Left cardiac atrium (tissue), 4 donors: ENCODE measurements at places on chromosomes 12 and 14. TPM values are rescaled to one million over a fixed set of nuclear protein-coding genes. Genes with fewer than 3 reads are reported as not detected.

DNA sequence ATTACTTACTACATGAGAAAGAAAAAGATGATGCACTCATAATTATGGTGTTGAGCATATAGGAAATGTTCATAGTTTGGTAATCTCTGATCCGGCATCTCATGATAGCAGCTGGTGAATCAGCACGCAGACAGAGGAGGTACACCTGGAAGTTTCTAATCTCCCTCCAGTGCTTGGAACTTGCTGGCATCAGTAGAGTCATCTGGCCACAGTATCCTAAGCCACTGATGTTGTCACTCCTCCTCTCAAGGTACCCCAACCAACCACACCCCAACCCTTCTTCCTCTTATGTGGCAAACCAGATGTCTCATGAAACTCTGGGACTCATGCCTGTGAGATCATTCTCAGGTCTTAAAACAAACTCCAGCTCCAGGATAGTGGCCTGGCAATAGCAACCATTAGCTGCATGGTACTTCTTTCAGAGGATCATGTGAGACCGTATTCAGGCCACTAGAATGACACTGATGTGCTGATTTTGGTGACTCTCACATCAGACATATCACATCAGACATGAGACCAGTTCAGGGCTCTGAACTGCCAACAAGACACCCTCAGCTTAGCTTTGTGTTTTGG lies 143.0 kb downstream of the RASSF9 start:
- DNase-seq, result no peak

- no peak for DNase-seq
Measured at GRCh38 chr14:103073876-103074728, 9.9 kb upstream of the LBHD2 start.

- DNase-seq, result peak; percentile 81
Measured at GRCh38 chr14:105448706-105449111, 25.9 kb upstream of the CRIP2 start.

GRCh38 chr12:59657711-59658110 lies 61.9 kb downstream of the SLC16A7 start:
- no peak for DNase-seq

GRCh38 chr12:275812-276211 lies 13.2 kb upstream of the SLC6A13 start:
- DNase-seq, result no peak

DNA sequence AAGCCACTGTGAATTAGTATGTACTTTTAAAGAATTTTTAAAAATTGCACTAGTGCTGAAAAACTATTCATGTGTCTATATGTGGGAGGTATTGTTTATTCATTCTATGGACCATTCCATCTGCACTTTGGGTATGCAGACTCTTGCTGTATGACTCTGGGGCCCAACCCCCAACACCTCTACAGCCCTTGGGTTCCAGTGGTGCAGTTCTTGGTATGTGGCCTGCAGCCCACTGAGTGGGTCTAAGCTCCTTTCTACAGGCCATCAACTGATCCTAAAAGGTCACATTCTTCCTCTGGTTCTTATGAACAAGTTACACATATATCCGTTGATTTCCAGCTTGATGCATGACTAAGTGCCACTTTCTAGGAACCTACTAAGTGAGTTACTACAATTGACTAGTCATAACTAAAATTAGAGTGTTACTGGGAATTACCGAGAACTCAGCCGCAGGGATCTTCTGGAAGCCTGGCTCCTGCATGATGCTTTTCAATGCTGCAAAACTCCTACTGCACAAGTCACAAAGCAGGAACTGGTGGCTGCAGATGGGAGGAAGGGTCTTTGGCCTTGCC lies 62.4 kb upstream of the MED13L start:
- DNase-seq, result no peak

DNA sequence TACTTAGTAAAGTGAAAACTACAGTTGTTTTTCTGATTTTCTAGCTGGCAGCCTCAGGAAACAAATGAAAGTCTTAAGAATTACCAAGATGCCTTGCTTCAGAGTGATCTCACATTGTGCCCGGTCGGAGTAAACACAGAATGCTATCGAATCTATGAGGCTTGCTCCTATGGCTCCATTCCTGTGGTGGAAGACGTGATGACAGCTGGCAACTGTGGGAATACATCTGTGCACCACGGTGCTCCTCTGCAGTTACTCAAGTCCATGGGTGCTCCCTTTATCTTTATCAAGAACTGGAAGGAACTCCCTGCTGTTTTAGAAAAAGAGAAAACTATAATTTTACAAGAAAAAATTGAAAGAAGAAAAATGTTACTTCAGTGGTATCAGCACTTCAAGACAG lies 28.9 kb downstream of the RXYLT1 start:
- DNase-seq, result no peak

CTSG gene
- 5.3 TPM for total RNA-seq

IL31 gene
- not detected for total RNA-seq

DNA sequence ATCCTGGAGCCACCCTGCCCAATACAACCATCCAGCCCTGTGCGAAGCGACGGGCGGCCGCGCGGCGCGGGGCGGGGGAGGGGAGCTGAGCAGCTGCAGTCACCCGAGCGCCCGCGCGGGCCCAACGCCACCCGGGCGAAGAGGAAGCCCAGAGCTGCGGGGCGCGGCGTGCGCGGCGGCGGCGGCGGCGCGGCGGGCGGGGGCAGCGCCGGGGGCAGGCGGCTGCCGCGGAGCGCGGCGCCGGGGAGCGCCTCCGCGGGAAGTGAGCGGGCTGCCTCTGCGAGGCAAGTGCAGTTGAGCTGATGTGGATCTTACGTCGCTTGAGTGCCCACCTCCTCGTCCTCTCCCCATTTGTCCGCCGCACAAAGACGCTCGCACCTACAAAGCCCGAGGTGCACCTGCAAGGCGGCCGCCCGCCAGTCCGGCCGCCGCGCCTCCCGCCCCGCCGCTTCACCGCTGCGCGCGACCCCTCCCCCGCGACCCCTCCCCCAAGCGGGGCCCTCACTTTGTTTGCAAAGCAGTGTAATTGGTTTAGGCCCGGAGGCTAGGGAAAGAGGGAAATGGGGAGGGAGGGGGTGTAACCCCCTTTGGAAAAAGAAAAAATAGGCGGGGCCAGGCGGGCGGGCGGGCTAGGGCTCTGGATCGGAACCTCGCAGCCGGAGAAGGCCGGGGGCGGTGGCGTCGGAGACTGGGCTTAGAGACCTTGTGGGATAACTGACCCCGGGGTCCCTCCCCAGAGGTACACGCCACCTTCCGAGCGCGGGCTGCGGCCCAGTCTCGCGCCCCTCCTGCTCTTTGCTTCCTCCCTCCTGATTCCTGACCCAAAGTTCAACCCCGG lies at the start of the genes FOXA1 and TTC6:
TSS of gene FOXA1 (minus strand) at position 279 of the 838 bp plus-strand sequence. CDS start at position 2, 277 bp downstream.
TSS of gene TTC6 (plus strand) at position 659 of the 838 bp plus-strand sequence. CDS start 26,436 bp downstream, outside the sequence.
- peak; percentile 18 for DNase-seq

COQ5 gene
- 29.3 TPM for total RNA-seq

DNA sequence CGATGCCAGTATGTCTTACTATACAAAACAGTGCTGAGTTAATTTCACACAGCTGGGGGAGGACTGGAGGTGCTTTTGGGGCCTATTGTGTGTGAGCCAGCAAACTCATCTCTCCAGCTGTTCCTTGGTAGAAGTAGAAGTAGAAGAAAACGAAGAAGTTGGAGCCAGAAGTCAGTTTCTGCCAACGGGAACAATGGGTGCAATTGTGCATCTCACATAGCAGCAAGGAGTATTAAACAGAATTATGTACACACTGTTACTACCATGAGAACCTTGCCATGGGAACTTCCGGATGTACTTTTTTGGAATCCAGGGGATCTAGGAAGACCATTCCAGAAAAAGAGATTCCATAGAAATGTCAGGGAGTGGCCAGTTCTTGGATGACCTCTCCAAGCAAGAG lies 88.6 kb downstream of the VCPKMT start:
- DNase-seq, result no peak

GRCh38 chr12:12510141-12510540 lies 52.5 kb downstream of the DUSP16 start:
- DNase-seq, result no peak

TCL1A gene
- total RNA-seq, result not detected

GRCh38 chr12:69071091-69071370 lies 138.1 kb upstream of the CPM start:
- no peak for DNase-seq

DNA sequence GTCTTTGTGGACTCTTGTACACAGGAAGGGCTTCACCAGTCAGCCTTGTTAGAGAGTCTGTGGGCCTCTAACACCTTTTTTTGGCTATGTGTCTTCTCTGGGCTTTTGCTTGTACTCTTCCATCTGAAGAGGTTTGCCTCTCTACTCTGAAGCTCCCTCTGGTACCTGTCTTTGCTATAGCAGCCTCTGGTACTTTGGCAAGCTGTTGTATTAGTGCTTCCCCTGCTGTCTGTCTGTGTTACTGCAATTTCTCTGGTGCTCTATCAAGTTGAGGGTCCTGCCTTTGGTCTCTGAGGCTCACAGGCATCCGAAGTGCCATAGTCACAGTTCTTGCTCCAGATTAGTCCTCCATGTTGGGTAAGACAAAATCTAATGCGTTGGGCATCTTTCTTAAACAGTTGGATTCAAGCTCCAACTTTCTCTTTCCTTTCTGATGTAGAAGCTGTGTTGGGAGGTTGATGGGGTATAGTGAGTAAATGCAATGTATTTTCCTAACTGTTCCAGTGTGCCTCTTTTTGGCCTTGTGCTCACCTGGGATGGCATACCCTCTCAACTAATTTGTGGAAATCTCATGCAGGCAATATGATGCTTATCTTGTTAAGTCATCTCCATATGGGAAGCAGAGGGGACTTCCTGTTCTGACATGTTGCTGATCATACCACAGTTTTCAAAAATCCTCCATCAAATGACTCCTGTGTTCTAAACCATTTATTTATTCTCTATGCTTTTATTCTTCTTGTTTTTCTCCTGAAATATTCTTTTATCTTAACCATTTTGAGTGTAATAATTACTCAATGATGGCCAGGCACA lies 88.8 kb downstream of the ATF7IP start:
- no peak for DNase-seq

DNA sequence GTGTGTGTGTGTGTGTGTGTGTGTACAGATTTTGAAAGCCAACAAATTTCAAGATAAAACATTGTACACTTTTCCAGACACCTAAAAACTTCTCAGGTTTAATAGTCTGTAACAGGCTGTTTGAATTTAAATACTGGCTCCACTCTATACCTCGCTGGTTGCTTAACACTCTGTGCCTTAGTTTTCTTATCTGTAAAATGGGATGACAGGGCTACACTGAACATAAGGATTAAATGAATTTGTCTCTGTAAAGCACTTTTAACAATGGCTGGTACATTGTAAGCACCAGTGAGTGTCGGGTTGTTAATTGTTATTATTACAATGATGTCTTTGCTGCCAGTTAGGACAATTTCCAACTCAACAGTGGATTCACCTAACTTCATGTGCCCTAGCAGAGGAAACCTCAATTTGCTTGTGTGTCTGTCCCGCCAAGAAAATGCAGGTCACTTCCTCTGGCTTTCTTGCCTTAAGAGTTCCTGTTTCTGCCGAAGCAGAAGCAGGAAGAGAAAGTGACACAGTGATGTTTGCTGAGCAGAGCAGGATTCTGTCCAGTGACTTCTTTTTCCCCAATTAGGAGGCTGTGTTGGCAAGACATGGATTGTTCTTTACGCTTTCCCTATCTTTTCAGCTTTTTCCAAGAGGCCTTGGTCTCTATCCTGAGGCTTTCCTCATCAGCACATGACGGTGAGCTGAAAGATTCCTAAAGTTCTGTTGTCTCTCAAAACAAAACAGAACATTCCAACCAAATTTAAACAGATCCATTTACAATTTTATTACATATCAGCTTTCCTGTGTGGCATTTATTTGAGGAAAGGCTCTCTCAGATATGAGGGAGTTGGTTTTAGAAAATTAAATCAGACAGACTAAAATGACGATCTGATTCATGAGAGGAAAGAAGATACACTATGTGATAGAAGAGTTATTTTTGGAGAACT lies 154.1 kb upstream of the ATP2B1 start:
- peak; percentile 24 for DNase-seq

DNA sequence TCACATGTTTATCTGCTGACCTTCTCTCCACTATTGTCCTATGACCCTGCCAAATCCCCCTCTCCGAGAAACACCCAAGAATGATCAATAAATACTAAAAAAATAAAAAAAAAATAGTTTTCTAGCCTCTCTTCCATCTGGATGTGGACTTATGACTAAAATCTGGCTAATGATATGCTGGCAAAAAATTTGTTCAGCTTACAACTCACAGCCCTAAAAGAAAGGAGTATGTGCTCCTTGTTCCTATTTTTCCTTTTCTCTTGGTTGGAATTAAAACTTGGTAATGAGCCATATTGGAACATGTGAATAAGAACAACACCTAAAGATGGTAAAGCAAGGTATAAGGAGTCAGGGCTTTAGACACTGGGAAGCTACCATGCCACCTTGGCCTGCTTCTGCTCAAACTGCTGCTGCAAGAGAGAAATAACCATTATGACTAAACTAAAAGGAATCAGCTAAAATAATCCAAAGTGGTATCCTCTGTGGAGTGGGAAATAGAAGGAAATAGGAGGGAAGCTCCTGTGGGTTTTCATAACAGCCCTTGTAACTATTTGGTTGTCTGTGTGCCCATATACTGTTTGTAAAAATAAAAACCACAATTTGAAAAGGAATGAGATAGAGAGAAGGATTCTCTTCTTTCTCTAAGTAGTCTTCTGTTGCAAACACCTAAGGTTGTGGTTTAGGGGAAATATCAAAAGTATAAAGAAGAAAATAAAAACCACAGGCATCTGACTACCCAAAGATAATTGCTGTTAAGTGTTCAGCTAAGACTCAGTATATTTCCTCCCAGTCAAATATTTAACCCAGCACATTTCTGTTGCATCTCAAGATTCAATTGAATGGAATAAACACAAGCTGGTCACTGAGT lies 53.8 kb downstream of the SDR9C7 start:
- DNase-seq, result no peak

FAIM2 gene
- total RNA-seq, result 6.4 TPM

SLC7A8 gene
- total RNA-seq, result 16.2 TPM

DNA sequence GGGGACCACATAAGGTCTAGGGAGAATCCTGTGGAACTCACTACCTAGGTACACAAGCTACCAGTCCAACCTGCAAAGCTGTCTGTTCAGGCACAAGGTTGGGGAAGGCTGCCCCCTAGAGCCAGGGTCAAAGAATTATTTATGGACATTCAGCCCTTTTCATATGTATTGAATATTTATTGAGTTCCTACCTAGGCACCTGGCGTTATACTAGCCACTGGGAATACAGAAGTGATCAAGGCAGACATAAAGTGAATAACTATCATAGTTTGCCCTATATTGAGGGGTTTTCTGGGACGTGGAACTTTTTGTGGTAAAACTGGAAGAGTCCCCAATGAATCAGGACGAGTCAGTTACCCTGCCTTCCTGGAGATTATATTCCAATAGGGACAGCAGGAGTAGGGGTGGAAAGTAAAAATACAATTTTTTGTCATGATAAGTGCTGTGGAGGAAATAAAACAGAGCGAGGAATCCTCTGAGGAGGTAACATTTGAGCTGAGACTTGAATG lies 5.8 kb upstream of the SLC48A1 start:
- no peak for DNase-seq

DNA sequence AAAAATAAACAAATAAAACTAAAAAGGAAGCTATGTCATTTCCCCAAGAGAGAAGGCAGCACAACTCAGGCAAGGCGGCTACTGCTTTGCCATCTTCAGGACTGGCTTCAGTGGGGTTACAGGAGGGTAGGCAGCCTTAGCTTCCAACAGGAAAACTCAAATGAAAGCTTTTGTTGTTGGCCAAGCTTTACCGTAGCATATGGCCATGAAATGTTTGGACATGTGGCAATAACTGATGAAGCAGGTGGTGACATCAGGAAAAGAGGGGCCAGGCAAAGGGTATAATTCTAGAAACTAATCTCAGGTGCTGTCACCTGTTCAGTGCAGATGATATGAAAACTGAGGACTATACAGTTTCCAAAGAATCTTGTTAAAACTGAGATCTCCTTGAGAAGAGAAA lies 22.8 kb upstream of the NPFF start:
- no peak for DNase-seq

- DNase-seq, result peak; percentile 52
Measured at GRCh38 chr14:90556012-90556477, 159.2 kb downstream of the CALM1 start.

LPAR5 gene
- total RNA-seq, result 2.9 TPM
